NCI-H748 treated with DMSO at 0.1 percent for 48 hours (cell line): ENCODE measurements at places on chromosomes 1 and 21.
A peak's percentile ranks its signal among the peaks of the same experiment; 100 is the strongest.

DNA sequence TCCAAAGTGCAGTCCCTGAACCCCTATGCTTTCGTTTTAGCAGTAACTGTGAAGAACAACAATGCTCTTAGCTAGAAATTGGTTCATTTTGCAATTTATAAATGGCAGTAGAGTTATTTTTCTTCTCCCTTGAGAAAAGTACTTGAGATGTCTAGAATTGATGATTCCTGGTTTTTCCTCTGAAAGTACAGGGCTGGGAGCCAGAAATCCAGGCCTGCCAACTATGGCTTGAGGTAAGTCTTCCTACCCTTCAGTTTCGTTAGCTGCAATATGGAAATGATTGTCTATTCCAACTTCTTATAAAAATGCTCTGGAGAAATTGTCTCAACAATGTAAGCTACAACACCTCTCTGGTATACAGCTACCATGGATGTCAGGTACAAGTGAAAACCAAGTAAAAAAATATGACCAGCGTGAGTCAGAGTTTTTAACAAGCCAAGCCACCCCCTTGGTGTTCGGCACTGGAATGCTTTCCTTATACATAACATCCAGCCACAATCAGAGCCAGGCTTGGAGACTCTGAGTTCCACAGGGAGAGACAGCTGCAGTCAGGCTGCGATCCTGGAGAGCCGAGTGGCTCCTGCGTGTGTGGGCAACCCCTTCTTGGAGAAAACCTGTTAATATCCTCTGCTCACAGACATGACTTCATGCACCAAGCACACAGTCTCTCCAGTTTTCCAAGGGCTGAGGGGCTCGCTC is 22.0 kb downstream of the TSPAN2 start:
- no peak for DNase-seq

DNA sequence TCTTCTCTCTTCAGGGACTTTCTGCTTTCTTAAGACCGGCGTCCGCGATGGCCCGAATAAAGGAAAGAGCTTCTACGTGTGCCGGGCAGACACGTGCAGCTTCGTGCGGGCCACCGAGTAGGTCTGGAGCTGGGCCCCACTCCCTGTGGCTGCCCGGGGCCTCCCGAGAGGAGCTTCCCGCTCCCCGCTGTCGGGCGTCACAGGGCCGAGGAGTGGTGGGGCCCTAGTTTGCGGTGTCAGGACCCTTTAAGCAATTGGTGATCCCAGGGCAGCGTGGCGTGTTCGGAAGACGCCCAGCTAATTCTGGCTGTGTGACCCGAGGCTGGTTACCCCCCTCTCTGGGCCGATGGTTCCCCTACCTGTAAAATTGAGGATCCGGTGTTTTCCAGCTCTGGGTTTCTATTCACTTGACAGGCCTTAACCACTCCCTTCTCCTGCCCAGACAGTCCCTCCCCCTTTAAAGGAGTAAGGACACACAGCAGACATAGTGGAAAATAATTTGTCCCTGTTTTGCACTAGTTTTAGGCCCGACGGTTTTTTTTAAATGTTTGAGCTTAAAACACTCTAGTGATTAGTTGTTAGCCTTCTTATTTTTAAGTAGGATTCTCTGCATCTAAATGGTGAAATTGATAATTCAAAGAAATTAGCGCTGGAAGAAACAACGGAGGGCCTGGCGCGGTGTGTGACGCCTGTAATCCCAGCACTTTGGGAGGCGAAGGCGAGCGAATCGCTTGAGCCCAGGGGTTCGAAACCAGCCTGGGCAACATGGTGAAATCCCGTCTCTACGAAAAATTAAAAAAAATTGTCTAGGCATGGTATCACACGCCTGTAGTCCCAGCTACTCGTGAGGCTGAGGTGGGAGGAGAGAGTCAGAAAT is 553 bp downstream of the TTF2 start:
- DNase-seq = no peak

GRCh38 chr1:114152508-114153260 is 985 bp downstream of the SYT6 start:
- DNase-seq = no peak

- DNase-seq = no peak
Measured at GRCh38 chr1:208081972-208082371, 162.2 kb downstream of the PLXNA2 start.

GRCh38 chr1:202329891-202330290 is 11.8 kb downstream of the UBE2T start:
- no peak for DNase-seq

DNA sequence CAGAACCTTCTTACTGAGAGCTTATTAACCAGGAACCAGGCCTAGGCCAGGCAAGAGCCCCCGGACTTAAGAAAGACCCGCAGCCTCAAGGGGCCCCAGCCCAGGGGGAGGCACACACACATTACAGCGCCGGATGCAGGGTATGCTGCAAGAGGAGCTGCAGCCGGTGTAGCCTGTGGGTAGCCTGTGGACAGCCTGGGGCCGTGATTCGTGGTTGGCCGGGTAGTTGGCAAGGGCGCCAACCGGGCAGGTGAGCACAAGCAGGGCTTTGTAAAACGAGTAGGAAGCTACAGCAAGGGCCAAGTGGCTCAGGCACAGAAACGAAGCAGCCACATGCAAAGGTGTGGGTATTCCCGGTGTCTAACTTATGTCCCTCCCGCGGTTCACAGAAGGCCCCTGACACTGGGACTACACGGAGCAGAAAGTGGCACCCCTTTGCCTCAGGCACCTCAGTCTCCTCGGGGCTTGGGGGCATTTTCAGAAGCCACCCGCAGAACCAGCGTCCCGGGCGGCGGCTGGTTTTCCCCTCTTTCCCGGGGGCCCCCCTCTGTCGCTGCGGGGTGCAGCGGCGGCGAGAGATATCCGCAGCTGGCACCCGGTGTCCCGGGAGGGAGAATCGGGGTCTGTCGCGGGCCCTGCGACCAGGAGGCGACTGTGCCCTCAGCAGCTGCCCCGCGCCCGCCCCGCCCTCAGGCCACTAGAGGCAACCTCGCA is 40.8 kb downstream of the KIAA1614 start:
- DNase-seq = no peak

DNA sequence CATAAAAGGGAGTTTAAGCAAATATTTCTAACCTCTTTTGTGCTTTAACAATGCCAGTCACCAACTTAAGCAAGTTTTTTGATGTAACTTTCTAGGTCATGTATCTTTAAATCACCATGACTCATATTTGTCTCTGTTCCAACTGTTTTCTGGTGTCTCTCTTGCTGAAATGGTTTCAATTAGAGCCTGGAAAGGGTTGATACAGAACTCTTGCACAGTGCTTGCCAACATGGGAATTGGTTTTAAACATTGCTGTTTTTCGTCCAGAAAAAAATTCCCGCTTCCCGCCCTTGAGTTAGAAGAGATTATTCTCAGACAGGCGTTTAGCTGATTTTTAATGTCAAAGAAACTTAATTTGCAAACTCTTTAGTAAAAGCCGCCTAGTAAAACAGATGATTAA is 46.4 kb upstream of the SLC22A15 start:
- no peak for DNase-seq

DNA sequence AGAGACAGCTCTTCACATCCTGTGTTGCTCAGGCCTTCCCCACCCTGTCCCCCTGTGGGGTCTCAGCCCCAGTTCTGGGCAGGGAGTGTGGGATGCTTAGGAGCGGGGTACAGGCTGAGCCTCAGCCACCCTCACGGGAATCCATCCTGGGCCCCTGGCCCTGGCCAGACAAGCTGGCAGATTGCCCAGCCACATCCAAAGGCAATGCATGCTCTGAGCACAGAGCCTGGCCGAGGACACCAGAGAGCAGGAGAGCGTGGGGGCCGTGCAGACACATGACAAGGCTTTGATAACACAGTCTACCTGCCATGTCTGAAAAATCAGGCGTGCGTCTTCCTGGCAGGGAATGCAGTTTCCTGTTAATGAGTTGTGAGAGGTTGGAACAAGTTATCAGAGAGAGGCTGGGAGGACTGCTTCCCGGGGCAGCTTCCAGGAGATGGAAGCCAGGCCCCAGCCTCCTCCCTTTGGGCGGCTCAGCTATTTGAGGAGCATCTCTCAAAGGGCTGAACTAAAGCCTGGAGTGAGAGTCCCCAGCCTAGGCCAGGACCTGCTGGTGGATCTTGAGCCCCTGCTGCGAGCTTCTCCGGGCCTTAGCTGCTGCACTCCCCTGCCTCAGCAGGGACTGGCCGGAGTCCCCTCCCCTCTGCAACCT is 72.2 kb upstream of the SELENON start:
- no peak for DNase-seq

- DNase-seq = no peak
Measured at GRCh38 chr1:165738794-165739193, 29.9 kb downstream of the TMCO1 start.

DNA sequence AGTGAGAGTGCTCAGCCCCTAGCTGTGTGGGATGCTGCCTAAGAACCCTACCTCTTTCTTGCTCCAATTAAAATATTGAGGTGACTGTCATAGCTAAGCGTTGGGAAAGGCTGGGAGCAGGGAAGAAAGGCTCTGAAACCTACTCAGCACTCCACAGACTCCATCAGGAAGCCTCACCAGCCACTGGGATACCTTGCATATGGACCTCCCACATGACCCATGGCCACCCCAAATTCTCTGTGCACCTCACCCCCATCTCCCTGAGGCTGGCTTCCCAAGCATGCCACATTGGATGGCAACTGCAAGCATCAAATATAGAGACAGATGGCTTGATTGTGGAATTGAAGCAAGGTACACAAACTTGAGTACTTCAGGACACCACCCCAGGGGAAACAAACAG is 41.8 kb downstream of the FLVCR1 start:
- DNase-seq = no peak

DNA sequence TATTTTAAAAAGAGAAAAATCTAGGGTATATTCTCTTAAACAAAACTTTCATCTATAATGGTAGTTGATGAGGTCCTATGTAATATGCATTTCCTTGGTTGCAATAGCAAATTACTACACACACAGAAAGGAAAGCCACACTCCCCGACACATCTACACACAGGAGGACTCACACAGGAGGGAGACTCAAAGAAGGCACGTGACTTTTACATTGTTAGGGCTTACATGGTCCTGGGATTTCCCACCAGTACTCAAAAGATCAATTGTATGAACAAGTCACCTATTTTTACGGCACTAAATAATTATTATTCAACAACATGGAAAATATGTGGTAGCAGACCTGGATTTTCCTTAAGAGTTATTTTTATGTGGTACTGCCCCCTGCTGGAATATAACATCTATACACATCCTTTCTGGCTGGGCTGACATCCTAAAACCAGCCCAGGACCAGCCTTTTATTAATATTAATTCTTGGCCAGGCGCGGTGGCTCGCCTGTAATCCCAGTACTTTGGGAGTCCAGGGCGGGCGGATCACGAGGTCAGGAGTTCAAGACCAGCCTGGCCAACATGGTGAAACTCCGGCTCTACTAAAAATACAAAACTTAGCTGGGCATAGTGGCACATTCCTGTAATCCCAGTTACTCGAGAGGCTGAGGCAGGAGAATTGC is 33.9 kb upstream of the LGALS8 start:
- DNase-seq = peak; percentile 32

DNA sequence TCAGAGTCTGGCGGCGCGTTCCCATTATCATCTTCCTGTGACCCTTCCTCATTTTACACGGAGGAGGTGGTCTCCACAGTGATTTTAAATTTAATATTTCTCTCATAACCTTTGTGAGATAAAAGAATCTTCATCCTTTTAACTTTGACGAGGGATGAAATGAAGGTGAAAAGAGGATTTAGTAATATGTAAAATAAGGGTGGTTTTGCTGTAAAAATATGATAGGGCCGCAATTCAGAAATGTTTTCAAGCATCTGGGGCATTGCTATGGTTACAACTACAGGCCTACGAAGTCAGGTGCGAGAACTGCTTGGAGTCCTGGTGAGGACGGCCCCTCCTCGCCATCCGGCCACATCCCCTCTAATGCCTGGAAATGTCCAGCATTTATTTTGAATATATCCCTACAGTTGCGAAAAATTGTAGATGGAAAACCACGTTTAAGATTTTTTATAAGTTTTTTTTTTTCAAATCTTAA is 422 bp upstream of the RSBN1 start:
- DNase-seq = no peak

DNA sequence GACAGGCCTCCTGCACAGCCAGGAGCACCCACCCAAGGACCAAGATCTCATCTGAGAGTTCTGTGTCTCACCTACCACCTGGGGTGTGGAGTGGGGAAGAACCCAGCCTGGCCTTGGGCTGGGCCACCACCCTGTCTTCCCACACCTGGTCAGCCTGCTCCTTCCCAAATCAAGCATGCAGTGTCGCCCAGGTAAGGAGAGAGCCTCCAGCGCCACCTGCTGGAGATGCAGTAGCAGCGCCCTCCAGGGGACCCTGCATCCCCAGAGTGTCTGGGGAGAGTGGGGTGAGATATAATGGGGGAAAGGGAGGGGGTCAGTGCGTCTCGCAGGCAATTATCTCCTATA is 32.3 kb downstream of the KIAA2013 start:
- peak; percentile 28 for DNase-seq

- no peak for DNase-seq
Measured at GRCh38 chr1:42941640-42942330, 16.9 kb downstream of the SLC2A1 start.

- no peak for DNase-seq
Measured at GRCh38 chr21:46619846-46620245, 15.0 kb upstream of the S100B start.

- DNase-seq = no peak
Measured at GRCh38 chr1:9420835-9421532, 118.3 kb upstream of the SLC25A33 start.

GRCh38 chr21:46097336-46098293 is at the start of gene COL6A2:
TSS of gene COL6A2 (plus strand) at chr21:46098112.
- DNase-seq = no peak

GRCh38 chr1:58781541-58782177 is 2.2 kb downstream of the JUN start:
- peak; percentile 71 for DNase-seq

DNA sequence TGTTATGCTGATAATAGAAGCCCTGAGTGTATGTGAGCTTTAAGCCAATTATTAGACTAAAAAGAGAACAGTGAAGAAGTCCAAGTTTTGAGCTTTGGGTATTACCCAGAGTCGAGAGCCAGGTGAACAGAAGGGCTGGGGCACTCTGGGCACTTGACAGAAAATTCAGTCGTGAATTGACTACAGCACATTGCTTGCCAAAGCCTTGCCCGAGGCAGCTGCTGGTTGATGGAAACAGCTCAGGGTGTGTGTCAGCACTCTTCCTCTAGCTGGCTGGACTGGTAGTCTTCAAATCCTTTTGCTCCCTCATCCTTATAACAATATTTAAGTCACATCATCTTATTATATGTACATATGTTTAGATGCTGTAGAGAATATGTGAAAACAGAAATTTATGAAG is 21.3 kb downstream of the PDE4B start:
- no peak for DNase-seq

GRCh38 chr1:26942656-26943055 is 17.6 kb downstream of the KDF1 start:
- no peak for DNase-seq

GRCh38 chr1:167518331-167518700 is at the start of gene CD247:
TSS of gene CD247 (minus strand) at chr1:167518529. CDS start at chr1:167518465, 64 bp downstream.
- no peak for DNase-seq

DNA sequence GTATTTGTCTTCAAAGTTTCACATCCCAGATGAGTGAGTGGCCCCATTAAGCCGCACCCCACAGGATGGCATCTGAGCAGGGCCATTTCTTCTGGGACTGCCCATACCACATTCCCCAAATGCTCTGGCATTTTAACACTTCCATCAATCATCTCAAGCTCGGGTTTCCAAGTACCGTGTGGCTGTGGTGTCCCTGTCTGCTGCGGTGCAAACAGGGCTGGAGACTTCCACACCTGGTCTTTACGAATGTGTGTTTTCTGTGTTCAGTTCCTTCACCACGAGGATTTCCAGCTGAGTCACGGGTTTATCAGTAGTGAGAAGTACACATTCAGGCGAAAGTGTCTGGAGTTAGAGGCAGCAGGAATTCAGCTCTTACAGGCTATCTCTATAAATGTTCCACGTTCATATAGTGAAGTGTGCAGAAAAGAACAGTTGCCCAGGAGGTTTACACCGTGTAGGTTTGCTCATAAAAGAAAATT is 195.2 kb downstream of the RHOU start:
- no peak for DNase-seq
